ENCODE measurements at places on chromosomes 7 and 10.

DNA sequence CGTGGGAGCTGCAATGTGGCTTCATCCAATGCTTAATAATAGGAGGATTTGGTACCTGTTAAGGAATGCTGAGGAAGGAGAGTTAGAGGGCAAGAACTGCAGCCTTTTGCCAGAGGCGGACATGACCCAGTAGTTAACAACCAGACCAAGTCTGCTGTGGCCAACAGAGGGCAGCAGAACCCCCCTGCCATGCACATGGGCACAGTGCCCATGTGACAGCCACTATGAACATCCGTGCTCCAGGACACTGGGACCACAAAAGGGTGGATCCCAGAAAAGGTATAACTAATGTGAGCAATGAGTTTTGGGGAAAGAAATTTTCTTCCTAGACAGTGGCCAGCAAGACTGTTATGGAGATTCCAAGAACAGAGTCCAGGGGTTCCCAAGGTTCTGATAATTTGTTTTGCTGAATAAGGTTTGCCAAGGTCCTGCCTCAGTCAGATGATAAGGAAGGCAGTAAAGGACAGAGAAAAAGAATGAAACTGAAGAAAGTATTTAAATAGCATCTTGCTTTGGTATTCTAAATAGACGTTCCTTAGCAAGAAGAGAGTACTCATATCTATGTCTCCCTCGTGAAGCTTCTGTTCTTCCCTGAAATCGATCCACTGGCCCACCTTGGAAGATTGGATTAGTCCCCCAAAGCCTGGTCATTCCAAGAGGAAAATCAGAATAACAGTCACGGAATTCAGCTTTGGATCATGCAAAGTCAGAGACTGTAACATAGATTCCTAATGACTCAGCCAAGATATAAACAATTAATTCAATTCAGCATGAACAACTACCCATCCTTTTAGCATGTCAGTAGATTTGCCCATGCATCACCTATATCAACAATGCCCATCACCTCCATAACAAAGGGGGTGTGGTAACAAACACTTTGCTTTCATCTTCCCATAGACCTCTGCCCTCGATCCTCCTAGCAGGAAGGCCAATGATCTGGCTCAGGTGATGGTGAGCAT, 56.0 kb downstream of the LGI1 start:
- peak; percentile 30 for DNase-seq

DNA sequence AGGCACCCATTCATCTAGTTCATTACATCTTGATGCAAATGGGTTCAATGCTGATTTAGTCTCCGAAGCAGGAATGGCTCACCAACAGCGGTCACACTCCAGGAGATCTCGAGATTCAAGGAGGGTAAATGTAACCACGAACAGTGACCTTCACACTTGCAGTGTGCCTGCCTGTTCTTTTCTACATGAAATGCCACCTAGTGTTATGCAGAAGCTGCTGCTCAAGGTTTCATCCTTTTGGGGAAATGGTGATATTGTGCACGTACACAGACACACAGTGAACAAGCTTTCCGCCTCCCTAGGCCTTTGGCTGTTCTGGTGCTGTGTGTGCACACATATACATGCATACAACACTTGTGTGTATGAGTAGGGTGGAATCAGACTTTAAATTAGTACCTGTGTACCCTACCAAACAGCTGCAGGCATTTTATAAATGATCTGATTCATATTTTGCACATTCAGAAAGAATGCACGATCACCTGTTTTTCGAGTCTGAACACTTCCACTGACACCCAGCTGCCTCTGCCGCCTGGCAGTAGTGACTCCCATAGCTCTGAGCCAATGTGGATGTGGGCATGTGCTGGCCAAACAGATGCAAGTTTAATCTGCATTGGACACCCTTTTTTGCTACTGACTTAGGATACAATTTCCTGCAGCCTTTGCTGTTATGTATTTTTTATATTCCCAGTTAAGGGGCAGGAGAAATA, 100.5 kb downstream of the TACC2 start:
- no peak for DNase-seq

- DNase-seq, result no peak
Observed at GRCh38 chr10:24911029-24911428, 41.4 kb downstream of the PRTFDC1 start.

DNA sequence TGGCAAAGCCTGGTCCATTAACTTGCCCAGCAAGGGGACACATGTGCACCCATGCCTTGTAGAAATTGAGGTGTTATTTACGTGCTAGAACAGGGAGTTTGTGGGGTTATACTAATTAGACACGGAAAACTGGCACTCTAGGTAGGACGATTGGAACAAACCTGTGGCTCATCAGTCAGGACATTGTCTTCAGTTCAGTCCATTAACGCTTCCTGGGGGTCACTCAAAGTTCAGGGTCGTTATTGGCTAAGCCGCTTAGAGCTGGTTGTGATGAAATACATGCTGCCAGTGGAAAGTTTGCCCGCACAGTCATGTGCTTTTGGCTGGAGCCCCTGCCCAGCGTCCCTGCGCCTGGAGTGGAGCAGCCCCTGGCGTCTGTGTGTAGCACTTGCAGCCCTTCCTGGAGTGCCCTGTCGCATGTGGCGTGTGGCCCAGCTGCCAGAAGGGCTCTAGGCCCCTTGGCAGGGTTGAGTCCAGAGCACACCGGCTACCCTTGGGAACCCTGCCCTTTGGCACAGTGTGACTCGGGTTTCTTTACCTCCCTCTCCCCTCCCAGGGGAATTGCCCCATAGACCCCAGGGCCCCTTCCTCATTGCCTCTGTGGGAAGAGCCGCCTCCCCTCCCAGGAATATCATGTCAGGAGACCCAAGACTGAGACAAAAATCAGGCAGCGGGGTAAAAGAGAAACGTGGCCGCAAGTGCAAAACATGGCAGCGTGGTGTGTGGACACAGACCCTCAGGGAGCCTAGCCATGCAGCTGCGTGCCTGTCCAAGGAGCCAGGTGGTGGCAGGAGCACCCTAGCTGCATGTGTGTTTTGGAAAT, 9.8 kb downstream of the ZNF775 start:
- DNase-seq, result no peak

- DNase-seq, result no peak
Observed at GRCh38 chr10:45075826-45076380, 75.2 kb downstream of the ZNF22 start.

GRCh38 chr7:99898836-99899235, 20.5 kb downstream of the TRIM4 start:
- no peak for DNase-seq

DNA sequence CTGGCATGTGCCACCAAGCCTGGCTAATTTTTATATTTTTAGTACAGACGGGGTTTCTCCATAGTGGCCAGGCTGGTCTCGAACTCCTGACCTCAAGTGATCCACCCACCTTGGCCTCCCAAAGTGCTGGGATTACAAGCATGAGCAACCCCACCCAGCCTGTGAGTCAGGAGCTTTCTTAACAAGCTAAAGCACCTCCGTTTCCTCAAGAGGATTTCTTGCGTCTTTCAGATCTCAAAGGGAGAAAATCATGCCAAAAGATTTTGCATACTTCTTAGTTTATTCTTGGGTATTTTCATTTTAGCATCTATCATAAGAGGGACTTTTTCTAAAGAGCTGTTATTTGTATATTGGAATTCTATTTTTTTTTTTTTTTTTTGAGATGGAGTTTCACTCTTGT, 47.9 kb upstream of the FOXK1 start:
- DNase-seq, result no peak

DNA sequence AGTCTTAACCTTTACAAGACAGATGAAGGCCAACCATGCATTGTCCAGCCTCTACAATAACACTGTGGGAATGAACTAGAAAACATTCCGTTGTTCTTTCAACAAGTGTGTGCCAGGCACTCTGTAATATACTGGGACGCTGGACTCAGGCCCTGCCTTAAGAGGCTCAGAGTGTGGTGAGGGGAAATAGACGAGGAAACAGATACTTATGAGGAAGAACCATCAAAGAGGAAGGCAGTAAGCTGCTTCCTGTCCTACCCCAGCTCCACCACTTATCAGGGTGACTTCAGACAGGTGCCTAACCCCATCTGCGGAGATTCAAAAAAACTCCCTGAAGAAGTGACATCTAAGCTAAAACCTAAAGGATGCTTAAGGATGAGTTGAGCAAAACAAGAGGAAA, 8.9 kb upstream of the TRIM8 start:
- DNase-seq, result no peak

- DNase-seq, result no peak
Observed at GRCh38 chr7:106317971-106318370, 33.2 kb upstream of the NAMPT start.

DNA sequence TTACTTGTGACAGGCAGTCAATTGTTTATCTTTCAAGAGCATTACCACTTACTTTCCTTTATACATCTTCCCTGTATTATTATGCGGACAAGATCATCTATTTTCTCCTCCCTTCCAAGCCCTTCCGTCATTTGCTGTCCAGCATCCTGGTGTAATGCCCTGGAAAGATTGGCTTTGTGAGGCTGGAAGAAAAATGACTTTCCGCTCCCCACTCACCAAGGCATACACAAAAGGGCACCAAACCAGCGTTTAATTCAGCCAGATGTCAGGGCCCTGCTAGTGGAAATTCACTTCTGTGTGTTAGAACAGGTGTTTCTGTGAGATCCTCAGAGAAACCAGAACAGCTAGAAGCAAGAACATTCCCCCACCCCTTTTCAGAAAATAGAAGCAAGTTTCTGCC, 128.1 kb upstream of the NANOS1 start:
- DNase-seq, result no peak

GRCh38 chr10:47425813-47426419, 41.8 kb upstream of the ZNF488 start:
- no peak for DNase-seq

DNA sequence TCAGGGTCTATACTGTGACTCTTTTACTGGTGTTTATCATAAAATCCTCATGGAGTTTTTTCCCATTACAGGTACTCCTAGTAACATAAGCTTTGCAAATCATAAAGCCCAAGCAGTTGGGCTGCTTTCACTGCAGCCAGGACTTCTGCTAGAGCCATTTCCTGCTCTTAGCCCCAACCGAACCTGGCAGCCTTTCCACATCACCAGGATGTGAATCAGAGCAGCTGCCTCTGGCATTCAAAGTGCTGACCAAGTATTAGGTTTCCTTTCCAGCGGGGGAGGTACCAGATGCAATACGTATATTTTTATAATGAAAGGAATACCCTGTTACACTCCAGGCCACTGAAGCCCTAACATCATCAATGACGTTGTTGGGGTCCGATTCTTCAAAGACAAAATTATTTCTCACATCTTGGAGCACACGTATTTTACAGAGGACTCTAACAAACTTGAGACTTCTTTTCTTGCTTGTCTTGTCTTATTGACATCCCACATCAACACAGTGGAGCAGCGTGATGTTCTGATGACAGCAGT, 3.6 kb upstream of the HTR5A start:
- peak; percentile 34 for DNase-seq

DNA sequence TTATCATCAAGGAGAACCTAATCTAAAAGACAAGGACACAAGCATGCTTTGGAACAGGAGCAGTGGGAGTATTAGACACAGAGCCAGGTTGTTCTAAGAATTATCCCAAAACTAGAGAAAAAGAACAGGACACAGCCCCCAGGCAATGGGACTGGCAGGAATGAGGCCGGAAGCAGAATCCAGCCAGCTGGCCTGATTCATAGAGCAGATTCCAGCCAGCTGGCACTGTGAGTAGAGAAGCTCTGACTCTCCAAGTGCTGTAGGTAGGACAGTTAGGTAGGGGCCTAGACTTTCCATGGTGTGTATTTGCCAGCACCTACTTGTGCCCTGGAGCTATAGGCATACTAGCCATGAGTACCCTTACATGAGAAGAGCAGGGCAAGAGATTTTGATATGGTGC, 13.3 kb upstream of the RAB18 start:
- DNase-seq, result no peak

DNA sequence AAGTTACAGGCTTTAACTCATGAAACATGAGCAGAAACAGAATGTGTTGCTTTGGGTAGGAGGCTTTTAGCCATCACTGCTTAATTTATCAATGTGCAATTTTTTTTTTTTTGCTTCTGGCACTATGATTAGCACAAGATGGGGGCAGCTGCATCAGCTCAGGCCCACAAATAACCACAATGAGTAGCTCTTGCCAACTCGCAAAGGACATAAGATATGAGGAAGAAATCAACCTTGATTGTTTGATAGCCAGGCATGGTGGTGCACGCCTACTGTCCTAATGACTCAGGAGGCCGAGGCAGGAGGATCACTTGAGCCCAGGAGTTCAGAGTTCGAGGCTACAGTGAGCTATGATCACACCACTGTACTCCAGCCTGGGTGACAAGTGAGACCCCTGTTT, 12.3 kb downstream of the NOD1 start:
- no peak for DNase-seq

Measured in NCI-H345 (cell line).